ENCODE measurements at places on chromosomes 4 and X.

DNA sequence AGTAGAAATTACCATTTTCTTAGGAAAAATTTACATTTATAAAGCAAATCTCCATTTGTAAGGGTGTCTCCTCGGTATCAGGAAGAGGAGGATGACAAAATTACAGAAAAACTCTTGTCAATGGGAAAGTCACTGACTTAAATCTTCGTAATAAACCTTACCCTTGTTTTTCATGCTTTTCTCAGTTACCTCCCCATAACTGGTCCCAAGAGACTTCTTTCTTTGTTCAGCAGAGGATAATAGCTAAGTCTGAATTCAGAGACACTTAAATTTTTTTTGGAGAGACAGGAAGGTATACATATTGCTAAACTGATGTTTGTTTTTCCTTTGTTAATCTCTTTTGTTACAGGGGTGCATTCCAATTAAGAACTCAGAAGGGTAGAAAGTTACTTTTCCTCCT lies 125.5 kb upstream of the JADE1 start:
- no peak for DNase-seq

GRCh38 chr4:138665851-138666250 lies 349.7 kb upstream of the NOCT start:
- no peak for DNase-seq

GRCh38 chr4:37758226-37758625 lies 68.3 kb upstream of the PGM2 start:
- peak; percentile 45 for DNase-seq

- no peak for DNase-seq
These were observed 103.2 kb downstream of the KLHL8 start for GRCh38 chr4:87117051-87117731.

DNA sequence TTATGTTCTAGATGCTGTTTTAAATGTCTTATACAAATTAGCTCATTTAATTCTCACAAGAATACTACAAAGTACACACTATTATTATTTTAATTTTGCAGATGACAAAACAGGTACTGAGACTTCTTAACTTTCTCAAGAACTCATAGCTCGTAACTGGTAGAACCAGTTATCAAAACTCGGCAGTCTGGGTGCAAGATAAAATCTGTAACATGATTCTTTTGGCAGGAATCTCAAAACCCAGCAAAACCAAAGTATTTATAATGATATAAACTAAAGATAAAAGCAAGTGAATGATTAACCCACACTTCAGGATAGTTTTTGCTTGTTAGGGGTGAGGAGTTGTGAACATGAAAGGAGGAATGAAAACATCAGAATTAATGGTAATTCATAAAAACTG lies 27.6 kb downstream of the CLNK start:
- DNase-seq = no peak

- no peak for DNase-seq
These were observed 35.9 kb upstream of the CXorf38 start for GRCh38 chrX:40683245-40683644.

GRCh38 chr4:2968381-2968780 lies 5.0 kb downstream of the GRK4 start:
- DNase-seq = no peak

DNA sequence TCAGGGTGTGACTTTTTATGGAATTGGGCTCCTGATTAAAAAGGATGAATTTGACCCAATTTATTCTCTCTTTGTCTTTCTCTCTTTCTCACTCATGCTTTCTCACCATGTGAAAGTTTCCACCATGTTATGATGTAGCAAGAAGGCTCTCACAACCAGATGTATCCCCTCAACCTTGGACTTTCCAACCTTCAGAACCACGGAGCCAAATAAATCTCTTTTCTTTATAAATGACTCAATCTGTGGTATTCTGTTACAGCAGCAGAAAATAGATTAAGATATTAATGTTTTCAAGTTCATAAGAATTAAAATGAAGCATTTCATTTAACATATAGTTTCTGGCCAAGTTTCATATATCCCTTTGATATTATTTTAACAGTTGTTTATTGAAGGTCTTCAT lies 698.5 kb downstream of the TRAM1L1 start:
- DNase-seq = no peak

DNA sequence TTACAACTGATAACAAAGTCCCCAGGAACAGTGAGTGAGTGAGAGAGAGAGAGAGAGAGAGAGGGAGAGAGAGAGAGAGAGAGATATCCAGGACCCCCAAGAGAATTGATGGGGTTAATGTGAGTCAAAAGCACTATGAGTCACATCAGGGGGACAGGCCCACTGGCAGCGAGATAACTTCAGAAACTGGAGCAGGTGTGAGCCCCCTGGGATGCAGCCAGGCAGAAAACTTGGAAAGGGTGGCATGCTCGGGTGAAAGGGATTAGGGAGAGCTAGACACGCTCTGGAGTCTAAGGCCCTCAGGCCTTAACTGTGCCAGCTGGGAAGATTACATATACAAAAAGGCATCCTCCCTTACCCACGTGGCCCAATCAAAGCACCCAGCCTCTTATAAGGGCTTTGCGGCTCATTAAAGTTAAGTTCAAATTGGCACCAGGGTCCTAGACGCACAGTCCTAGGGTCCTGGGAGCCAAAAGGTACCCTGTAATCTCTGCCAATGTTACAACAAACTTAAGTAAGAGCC lies 841 bp downstream of the ACOT9 start:
- no peak for DNase-seq

- peak; percentile 64 for DNase-seq
These were observed 92.5 kb upstream of the ENPP6 start for GRCh38 chr4:184310171-184310567.

DNA sequence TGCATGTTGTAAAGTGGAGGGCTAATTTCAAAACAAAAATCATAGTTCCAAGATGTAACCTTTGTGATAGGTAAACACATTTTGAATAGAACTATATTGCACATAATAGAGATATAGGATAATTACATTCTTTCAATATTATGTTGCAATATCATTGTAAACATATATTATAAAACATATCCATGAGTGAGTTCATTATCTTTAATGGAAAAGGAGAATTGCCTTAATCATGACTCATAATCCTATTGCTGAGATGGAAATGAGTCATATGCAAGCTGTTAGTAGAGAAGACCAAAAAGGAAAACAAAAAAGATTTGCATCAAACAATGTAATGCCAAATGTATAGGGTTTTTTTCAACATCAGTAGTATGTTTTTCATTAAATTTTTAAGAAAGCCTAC lies 73.7 kb upstream of the WDR44 start:
- DNase-seq = no peak

DNA sequence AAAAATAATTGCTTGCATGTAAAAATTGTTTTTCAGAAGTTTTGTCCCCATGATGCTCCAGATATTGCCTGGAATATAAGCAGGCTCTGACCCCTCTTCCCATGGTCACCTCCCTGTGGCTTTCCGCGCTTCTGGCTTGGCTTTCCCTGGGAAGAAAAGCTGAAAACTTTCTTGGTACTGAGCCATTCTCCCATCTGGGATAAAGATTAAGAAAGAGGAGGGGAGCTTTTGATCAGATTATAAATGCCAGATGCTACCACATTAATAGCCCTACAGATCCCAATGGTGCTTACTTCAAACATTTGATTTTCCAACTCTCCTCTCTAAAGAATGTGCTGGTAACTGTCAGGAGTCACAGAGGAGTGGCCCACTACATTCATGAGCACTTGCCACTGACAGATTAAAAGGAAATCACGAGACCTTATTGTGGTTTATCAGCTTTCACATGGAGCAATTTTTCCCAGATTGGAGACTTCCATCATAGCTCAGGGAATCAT lies 54.4 kb upstream of the GAB1 start:
- DNase-seq = no peak

DNA sequence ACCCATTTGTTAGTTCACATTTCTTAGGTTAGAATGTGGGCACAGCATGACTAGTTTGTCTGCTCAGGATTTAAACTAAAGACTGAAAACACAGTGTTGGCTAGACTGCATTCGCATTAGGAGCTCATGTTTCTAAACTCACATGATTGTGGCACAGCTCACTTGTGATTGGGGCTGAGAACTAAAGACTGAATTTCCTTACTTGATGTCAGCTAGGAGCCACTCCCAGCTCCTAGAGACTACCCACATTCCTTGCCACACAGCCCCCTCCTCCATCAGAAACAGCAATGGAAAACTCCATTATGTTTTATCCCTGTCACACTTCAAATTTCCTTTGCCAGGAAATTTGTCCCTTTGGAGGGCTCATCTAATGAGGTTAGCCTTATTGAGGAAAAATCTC lies 170.2 kb upstream of the NUDT6 start:
- DNase-seq = no peak
